ENCODE measurements at places on chromosomes 7 and 10.

GRCh38 chr7:1340461-1341360, 108.0 kb downstream of the UNCX start:
- DNase-seq, result no peak

DNA sequence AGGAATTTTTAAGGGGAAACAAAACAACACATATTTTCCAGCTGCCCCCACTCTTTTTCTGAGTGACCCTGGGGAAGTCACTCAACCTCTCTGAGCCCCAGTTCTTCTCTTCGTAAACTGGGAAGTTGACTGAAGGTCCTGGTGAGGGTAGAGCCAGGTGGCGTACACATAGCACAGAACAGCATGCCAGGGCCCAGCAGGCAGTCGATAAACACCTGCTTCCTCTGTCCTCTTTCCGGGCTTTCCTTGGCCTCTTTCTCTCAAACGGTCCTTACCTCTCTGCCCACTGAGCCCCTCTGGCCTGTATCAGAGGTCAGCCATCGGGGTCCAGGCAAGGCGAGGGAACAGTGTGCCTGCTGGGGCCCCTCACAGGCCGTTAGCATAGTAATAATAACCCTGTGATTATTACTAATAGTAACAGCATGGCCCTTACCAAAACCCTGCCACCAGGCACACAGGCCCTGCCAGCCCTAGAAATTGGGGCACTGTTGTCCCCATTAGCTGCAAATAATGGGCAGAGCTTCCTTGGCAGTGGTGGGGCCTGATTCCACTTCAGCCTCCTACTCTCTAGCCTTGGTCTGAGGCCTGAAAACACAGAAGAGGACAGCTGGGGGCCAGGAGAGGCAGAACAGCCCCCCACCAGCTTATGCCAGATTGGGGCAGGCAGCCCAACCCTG, 37.3 kb upstream of the SLC29A3 start:
- no peak for DNase-seq

DNA sequence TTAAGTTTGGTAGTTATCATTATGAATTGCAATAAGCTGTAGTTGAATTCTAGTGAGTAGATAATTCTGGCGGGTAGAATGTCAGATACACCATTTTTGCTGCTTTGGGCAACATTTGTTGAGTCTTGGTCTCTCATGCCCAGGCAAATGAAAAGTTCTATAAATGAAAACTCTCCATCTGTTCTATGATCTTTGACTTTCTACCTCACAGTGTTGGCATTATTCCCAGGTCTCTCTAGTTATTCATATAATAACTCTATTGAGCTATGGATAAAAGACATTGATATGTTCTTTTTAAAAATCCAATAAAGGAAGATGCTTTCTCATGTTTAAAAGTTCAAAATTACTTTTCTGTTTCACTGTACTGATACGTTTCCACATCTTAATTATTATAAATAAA, 415.3 kb upstream of the SEMA3D start:
- no peak for DNase-seq

GRCh38 chr10:56823849-56824248, 462.8 kb upstream of the ZWINT start:
- peak; percentile 8 for DNase-seq

- no peak for DNase-seq
Observed at GRCh38 chr10:113450046-113450804, 102.6 kb upstream of the HABP2 start.

DNA sequence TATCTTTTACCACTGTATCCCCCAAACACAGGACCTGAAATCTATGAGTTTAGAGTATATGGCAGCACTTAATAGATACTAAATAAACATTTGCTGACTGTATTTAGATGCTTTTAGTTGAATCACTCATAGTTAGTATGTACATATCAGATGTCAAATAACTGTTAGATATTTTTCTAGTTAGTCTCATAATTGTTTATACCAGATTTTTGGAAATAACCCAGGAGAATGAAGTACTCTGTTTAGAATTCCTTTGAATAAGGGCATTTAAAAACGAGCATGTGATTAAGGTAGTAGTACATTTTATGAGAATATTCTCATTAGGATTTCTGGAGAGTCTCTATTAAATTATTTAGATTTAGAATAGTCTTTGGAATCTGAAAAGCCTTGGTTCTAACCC, 22.3 kb upstream of the ZEB1 start:
- DNase-seq, result no peak

- DNase-seq, result peak; percentile 12
Observed at GRCh38 chr7:77657427-77658224, 38.6 kb upstream of the RSBN1L start.

DNA sequence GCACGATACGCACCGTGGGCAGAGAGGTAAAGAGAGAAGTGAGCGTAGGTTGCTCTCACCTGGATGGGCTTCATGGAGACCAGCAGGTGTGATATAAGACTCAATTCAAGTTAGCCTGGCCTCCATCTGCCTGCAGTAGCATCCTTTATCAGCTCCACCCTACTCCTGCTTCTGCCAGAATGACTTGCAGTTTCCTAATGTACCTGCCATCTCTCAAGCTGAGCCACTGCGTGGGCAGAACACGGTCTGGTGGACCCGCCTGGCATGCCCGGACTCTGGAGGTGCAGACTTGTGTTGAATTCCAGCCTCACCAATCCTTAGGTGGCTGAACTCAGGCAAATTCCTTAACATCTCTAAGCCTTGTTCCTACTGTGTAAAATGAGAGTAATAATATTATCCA, 64.3 kb downstream of the STEAP1B start:
- DNase-seq, result no peak

- DNase-seq, result no peak
Observed at GRCh38 chr10:62861507-62861906, 45.3 kb upstream of the EGR2 start.

DNA sequence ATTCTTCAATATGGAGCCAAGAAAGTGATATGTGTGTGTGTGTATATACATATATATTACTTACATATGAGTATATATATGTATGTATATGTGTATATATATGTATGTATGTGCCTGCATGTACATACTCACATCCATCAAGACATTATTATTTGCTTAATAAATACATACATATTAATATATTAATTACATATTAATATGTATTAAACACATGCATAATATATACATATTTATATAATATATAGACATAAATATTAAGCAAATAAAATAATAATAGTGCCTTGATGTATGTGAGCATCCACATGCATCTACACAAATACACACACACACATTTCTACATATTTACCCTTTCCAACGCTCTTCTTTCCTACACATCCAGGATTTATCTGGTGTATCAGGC, 88.7 kb upstream of the KCNMA1 start:
- no peak for DNase-seq
